Substantia nigra (tissue), 51 donors: ENCODE measurements at places on chromosomes 6 and 20.

DNA sequence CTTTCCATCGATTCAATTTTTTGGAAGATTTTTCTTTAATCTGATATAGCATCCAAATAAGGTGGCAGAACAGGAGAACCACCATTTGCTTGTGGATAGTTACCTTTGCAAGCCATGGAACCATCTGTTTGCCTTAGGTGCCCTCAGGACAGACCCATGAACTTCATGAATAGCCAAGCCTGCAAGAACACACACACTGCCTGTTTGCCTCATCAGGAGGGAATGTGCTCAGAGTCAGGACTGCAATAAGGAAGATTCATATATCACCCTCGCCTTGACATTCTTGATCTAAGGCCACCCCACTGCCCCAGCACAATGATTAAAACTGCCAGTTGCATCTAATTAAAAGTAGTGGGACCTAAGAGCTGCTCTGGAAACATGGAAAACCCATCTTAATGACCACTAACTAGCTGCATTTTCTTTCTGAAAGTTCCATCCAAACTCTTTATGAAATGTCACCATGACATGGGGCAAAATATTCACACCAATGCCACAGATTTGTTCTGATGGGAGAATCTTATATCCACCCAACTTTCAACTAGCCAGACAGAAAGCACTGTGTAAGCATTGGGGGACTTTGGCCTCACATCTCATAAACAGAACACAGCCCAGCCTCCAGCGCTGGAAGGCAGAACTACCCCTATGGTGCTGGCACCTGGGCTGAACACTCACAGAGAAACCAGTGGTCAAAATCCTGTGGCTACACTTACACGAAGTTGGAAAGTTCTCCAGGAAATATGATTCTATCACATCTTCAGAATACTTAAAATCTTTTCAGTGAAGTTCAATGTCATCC lies 48.3 kb downstream of the TBXT start:
- DNase-seq, result no peak

- DNase-seq, result no peak
These were observed 79.2 kb upstream of the PLN start for GRCh38 chr6:118468682-118469465.

GRCh38 chr20:39762716-39763115 lies 800.6 kb downstream of the DHX35 start:
- no peak for DNase-seq

DNA sequence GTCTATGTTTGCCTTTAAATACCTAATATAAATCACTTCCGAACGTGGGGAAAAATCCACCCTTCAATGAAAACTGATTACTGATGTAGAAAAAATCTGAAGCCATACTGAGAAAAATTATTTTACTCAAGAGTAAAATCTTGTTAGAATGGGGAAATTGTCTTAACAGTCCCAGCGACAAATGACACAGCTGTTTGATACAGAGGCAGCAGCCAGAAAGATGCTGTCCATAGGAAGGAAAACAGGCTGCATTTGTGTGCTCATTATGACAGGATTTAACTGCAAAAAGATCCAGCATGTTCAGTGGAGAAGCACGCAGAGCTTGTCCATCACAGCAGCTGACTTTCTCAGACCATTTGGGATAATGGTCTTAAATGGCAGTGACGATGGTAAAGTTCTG lies 443.0 kb downstream of the TFAP2B start:
- DNase-seq, result no peak

GRCh38 chr20:2871661-2872458 lies 1.4 kb upstream of the PTPRA start:
- no peak for DNase-seq

DNA sequence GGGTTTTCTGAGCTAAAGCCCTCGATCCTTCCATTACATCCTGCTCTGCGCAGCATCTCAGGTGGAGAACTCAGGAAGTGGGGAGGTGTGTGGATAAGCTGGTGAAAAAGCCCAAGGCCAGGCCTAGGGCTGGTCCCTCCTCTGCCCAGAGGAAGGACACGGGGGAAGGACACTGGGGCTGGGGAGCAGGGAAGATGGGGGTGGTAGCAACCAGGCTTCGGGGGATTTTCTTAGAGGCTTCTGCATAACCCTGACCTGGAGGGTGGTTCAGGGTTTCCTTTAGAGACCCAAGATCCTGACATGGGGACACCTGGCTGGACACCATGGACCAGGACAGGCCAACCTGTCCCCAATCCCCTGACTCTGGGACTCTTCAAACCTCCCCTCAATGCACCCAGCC lies 37.9 kb downstream of the SUN5 start:
- DNase-seq, result no peak

GRCh38 chr20:59812286-59813125 lies 120.9 kb downstream of the SYCP2 start:
- DNase-seq, result no peak

DNA sequence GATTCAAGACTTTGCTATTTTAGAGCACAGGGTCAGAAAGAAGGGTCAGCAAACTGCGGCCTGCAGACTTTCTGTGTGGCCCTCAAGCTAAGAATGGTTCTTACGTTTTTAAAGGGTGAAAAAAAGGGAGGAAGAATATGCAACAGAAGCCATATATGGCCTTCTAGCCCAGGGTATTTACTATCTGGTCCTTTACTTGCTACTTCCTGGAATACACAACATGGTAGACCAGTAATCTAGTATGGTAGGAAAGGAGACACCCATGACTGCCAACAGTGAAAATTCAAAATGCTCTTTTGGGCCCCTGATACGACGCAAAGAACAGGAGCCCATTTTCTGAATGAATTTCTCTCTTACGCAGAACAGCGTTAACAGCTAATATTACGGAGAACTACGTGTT lies 60.4 kb upstream of the EMILIN3 start:
- DNase-seq, result no peak

DNA sequence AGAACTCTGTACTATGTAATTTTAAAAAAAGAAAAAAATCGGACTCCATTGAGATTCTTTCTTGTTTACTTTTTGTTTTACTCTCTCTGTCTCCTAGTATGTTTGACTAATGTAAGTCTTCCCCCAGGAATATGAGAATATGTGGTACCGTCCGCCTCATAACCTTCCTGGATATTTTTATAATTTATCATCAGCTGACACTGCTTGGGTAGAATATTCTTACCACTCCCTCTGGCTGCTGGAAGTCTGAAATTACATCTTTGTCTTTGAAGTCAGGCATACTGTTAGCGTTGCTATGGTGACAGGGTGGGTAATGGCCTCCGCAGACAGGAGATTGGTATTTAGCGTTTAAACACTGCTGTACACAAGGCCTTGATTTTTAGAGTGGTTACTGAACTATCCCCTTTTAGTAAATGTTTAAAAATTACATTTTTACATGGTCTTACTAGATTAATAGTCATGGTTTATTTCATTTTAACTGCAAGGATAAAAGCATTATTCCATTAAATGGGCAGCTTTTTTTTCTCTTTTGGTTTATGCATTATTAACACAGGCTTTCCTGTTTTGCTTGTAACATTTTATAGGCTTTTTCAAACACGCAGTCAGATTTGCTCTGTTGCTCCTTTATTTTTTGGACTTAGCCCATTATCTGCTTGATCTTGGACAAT lies 176.4 kb downstream of the ARID1B start:
- no peak for DNase-seq

- DNase-seq, result no peak
These were observed 5.9 kb upstream of the KIAA1755 start for GRCh38 chr20:38266426-38266825.

DNA sequence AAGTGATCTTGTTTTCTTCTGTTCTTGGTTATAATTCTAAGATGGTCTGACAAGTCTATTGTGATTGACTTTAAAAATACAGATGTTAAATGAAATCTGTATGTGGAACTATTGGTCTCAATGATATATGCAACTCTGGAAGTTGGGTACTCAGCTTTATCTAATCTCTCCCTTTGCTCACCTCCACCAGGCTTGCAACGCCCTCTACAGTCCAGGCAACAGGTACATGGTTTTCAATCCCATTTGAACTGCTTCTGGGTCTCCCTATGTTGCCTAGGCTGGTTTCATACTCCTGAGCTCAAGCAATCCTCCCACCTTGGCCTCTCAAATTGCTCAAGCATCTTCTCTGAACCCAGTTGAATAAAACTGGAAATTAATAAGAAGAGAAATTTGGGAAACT lies 25.6 kb upstream of the HLA-DQB1 start:
- DNase-seq, result no peak

- DNase-seq, result no peak
These were observed 34.2 kb downstream of the FOXQ1 start for GRCh38 chr6:1346101-1346500.

DNA sequence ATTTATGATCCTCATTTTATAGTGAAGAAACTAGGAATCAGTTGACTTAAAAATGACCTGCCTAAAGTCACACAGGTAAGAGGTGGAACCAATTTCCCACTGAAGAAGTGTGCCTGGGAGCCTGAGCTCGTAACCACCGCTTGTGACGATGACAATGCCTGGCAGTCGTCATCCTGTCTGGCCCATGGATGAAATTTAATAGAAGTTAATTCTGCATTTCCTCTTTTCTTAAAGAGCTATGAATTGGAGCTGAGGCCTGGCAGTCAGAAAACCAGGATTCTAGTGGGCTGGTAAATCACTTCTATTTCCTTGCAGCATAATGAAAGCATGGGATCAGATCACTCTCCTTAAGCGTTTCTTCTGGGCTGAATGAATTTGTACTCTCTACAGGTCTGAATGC lies 200.0 kb upstream of the SGK1 start:
- no peak for DNase-seq

DNA sequence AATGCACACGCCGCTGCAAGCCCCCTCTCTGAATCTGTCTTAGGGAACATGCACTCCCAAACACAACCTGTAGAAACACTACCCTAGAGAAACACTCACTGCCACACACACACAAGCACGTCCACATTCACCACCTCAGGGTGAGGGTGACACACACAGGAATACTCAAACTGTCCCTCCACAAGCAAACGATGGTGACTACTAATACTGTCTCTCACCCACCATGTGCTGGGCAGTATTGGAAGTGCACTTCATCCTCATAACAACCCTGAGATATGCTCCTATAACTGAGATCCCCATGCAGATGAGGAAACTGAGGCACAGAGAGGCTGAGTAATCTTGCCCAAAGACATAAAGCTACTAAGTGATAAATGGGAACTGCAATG lies 55.0 kb downstream of the ATP9A start:
- DNase-seq, result no peak

GRCh38 chr6:106182455-106182854 lies 96.3 kb downstream of the PRDM1 start:
- DNase-seq, result no peak

DNA sequence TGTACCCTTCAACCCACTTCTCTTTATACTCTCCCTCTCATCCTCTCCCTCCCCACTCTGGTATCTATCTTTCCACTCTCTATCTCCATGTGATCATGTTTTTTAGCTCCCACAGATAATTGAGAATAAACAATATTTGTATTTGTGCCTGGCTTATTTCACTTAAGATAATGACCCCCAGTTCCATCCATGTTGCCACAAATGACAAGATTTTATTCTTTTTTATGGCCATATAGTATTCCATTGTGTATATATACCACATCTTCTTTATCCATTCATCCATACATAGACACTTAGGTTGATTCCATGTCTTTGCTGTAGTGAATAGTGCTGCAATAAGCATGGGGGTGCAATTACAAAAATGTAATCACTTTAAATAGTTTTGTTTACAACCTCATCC lies 62.3 kb downstream of the LY86 start:
- no peak for DNase-seq

- DNase-seq, result no peak
These were observed 240.5 kb downstream of the GMDS start for GRCh38 chr6:2004888-2005287.

DNA sequence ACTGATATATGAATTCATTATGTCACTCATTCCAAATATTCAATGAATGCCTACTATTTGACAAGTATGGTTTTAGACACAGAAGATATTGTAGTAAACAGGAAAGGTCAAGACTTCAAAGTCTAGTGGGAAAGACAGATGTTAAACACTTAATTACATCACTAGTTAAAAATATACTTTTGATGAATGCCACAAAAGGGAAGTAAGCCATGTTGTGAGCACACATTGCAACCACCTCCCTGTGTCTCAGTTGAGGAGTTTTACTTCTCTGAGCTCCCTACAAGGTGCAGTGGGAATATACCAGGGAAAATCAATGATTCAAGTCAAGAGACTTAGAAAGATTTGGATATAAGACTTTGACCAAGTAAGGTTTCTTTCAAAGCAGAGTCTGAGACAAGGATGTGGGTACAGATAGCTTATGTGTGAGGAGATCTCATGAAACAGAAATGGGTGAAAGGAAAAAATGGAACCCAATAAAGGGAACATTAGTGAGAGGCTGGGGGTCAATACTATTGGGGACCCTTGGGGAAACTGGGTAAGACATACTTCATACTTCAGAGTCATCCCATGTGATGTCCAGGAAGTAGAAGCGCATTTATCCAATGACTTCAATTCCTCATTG lies 503.7 kb downstream of the KIF16B start:
- DNase-seq, result no peak

DNA sequence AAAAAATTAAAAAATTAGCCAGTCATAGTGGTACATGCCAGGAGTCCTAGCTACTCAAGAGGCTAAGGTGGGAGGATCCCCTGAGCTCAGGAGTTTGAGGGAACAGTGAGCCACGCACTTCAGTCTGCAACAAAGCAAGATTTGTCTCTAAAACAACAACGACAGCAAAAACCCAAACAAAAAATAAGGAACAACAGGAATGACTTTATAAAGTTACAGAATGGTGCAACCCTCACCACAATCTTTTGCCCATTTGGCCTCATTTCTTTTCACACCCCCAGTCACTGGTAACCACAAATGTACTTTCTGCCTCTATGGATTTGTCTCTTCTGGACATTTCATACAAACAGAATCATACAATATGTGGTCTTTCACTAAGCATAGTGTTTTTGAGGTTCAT lies 16.7 kb upstream of the ZFAND3 start:
- DNase-seq, result no peak

- no peak for DNase-seq
These were observed 93.7 kb downstream of the KCNB1 start for GRCh38 chr20:49388744-49389143.

DNA sequence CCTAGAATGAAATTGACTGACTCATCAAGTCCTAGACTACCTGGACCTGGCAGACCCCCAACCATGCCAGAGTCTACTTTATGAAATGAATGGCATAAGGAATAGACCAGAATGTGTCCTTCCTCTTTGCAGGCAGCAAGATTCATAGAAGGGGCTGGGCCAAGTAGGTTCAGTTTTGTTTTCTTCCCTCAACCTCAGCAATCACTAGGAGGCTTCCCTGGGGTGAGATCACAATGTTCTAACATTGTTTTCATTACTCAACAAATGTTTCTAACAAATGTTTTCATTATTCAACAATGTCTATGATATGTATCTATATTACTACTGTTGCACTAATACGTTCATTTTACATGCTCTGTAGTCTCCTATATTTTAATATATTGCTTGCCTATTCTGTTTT lies 8.4 kb upstream of the FAM162B start:
- no peak for DNase-seq

GRCh38 chr6:1758076-1758679 lies 148.5 kb downstream of the FOXC1 start:
- DNase-seq, result no peak
